Renal pelvis (tissue), 12 donors: ENCODE measurements at places on chromosomes 4 and X. TPM values are rescaled to one million over a fixed set of nuclear protein-coding genes. Genes with fewer than 3 reads are reported as not detected.

DNA sequence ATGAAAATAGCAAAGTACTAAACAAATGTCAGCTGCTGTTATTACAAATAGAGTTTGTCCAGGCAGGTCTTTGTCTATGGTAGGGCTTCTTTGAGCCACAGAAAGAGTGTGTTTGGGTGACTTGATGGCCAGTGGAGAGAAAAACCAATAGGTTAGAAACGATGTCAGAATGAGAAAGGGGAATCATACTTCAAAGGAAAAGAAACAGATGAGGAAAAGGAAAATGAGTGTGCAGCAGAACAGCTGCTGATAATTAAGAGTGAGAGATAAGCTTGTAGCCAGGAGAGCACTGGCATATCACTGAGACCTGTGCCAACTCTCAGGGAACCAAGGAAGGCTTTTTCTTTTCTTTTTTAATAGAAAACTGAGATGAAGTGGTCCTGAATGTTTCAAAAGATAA, 257.2 kb downstream of the ARHGAP24 start:
- DNase-seq = no peak

DNA sequence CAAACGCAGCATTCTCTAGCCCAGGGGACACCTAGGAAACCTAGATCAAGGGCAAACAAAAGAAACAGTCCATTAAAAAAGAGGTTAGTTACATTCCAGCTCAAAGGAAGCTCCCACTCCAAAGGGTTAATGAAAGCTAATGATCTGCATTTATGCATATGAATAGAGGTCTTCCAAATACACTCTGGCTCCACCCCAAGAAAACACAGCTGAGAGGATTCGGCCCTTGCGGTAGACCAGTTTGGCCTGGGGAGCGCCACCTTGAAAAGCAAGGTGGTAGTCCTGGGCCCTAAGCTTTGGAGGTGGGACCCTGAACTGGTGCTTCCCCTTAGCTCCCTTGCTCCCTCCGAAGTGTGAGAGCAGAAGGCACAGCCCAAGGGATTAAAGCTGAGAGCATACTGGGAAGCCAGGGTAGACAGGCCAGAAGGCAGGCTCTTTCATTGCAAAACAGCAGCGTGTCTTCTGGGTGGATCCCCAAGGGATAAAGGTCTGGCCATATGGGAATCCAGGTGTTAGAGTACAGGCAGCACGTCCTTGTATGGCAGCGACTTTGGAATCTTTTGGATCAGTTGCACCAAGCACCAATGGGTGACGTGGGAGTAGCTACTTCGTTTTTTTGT, 3.7 kb downstream of the GABRQ start:
- no peak for DNase-seq

DNA sequence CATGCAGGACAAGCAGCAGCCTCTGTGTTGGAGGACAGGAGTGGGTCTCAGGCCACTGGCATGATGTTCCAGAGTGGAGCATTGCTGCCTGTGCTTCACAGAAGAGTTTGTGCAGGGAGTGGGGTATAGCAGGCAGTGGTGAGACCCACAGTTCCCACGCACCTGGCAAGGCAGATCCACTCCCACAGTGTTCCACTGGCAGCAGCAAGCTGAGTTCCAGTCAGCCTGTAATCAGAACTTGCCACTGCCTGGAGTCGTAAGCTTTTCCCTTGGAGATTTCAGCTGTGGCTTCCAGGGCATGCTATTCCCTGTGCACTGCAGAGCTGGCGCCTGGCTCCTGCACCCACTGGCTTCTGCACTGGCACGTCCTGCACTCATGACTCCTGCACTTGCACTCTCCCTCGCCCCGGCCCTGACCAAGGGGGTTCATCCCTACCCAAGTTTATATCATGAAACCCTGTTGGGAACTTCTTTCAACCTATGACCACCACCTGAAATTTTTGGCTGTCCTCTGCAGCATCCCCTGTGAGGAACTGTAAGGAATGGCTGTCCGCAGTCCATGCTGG, 1144.3 kb downstream of the RAPGEF2 start:
- DNase-seq = no peak

- DNase-seq = no peak
These were observed 2.7 kb upstream of the FGF5 start for GRCh38 chr4:80263541-80264351.

- no peak for DNase-seq
These were observed 27.8 kb downstream of the SLC25A5 start for GRCh38 chrX:119495734-119496726.

- no peak for DNase-seq
These were observed 7.5 kb upstream of the BCOR start for GRCh38 chrX:40104985-40105834.

- no peak for DNase-seq
These were observed 358.7 kb upstream of the NR3C2 start for GRCh38 chr4:148800940-148801339.

GRCh38 chr4:99120501-99120900, 23.6 kb downstream of the ADH4 start:
- no peak for DNase-seq

- no peak for DNase-seq
These were observed 346.6 kb downstream of the CFAP47 start for GRCh38 chrX:36266155-36266554.

- DNase-seq = no peak
These were observed 210.3 kb upstream of the EPHA5 start for GRCh38 chr4:65880594-65880993.

- DNase-seq = no peak
These were observed 4.2 kb downstream of the CXorf65 start for GRCh38 chrX:71102292-71102691.

DNA sequence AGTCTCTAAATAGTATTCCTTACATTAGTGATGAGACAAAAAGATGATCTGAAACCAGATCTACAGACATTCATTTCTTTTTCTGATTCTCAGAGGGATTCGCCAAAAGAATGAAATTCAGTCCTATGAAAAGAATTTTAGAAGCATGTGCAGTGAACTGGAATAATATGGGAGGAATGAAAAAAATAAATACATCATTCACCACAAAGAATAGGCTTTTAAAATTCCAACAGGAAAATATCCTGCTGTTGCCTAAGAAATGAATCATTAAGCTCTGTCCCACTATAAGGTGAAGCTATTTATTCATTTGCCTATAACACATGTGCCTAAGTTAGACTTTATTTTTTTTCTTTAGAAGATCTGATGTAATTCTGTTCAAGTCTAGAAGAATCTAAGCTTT, 165.9 kb downstream of the IL15 start:
- no peak for DNase-seq

DNA sequence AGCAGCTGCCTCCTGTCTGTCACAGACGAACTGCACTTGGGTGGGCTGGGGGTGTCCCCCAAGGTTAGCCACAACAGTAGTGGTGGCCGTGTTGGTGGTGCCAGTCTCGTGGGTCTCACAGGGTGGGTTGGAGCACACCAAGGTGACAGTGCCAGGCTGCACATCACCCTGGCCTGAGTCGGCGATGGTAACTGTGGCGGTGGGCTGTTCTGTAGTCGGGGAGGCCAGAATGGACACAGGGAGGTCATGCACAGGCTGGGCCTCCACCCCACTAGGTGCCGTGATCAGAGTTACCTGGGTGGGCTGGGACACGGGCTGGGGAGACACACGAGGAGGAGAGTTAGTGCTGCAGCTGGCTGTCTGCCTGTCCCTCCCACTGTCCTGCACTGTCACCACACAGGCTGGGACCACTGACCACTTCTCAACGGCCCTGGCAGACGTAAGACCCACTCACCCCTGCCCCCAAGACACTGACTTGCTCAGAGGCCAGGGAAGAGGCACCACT, 10.8 kb upstream of the RENBP start:
- no peak for DNase-seq

DNA sequence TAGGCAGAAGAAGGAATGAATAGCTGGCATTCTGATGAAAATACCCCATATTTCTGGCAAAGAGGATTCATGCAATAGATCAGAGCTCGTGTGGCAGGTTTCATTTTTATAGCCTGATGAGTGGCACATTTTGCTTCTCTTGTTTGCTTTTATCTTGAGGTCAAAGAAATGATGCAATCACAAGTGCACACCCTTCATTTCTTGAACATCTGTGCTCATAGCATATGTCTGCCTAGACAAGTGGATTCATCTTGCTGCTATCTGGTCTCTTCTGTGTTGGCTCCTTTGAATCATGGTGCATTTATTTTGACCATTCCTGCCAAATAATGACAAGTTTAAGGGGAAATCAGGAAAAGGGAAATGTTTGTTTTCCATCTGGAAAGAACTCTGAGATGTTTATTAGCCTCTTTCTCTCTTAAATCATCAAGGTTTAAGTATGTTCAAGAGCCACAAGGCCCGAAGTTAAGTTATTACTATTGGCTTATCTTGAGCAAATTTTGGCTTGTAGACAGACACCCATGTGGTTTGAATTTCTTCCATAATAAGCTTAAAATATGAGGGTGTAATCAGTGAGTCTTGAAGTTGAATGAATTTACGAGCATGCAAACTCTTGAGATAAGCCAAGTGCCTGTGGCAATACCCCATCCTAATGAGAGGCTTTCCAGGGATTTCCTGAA, 59.3 kb upstream of the HS3ST1 start:
- DNase-seq = peak; percentile 53

- no peak for DNase-seq
These were observed 43.5 kb downstream of the GATB start for GRCh38 chr4:151717314-151717713.

- DNase-seq = no peak
These were observed 436.3 kb downstream of the KLHL13 start for GRCh38 chrX:117680286-117680685.

DNA sequence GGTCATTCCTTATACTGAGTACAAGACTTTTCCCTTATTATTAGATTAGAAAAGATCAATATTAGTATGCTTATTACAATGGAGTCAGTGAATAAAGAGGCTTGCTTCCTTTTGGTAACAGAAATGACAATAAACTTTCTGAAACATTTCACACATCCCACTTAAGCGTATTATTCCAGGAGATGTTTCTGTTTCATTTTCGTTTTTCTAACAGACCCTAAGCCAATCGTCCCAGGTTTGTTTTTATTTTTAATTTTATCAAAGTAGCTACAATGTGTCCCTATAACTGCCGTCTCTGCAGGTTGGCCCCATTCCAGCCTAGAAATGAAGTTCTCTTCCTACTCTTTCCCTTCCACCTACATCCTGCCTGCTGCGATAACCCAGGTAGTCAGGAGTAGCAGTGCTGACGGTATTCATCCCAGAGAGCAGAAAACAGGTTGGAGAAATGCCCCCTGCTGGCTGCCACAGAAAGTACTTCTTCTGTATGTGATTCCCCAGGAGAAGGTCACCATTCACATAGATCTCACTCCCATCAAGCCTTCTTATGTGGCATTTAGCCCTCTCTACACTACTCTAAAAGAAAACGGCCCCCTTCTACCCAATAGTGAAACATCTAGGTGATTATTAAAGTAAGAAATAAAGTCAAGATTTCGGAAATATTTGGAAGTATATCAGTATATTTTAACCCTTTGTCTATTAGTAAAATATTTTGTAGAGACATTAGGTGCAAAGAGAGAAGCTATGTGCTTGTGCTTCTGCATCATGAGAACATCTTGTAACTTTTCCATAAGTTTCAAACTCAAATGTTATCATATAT, 40.4 kb downstream of the ENPEP start:
- DNase-seq = peak; percentile 58

- no peak for DNase-seq
These were observed 121.2 kb downstream of the VEGFC start for GRCh38 chr4:176671532-176671931.

DNA sequence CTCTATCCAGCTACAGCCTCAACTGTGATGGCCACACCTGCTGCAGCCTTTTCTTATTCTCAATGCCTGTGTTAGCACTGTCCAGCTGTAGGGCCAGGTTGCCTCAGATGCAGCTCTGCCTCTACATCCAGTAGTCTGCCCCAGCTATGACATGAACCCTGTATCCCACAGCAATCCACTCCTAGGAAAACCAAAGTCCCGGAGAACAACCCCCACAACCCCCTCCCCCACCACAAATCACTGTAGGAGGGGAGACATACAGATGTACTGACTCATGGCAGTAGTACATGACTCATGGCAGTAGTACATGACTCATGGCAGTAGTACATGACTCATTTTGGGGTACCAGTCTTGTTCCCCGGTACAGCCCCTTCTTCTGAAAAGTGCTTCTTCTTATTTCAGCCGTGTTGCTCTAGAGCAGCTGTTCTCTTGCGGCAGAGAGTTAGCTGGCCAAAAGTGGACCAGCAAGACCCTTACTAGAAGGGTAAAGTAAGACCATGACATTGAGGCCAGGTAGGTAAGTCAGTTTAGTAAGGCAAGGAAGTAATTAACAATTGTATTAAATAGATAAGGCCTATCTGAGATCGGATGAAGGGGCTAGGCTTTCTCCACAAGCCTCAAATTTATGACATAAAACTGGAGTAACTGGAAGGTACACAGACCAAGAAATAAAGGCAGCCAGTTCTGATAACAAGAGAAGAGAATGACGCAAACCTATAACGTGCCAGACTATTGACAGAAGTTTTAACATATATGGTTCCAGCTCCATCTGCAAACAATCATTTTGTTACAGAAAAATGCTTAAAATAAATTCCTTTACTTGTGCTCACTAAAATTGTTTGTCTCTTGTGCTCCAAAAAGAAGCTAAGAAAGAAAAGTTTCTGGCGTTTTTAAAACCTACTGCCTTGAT, 221.4 kb downstream of the TACR3 start:
- no peak for DNase-seq

DNA sequence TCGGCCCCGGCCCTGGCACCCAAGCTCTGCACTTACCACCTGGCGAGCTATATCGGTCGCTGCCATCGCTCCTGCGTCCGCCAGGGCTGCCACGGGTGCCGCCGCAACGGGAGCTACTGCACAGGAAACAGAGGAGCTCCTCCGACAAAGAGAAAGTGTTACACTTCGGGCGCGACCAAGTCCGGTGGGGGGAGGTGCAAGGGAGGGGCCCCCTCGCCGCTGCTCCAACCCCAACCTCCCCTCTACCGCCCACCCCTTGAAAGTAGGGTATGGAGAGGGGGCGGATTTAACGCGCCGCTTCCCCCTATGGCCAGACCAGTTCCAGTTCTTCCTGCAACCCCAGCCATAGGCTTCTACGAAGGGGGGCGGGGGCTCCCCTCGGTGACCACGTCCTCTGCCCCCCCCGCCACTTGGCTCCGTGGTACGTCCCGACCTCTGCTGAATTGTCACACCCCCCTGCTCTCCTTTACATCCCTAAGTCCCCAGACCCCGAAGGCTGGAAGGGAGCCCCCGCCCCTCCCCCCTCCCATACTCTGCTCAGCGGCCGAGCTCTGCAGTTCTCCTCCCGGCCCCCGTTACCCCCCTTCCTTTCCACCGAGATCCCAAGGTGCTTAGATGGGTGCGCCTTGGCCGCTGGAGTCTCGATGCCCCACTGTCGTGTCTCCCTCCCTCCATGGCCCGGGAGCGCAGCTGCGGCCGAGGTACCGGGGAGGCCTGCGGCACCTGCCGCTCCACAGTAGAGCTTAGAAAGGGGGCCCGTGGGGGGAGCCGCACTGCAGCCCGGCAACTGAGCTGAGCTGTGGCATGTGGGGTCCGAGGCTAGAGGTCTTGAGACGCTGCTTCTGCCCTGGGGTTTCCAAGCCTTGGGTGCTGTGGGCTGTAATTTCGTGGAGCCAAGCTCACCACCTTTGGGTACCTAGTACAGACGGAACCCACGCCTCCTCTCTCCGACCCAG, at the start of gene SEPTIN6:
Gene SEPTIN6 (minus strand): TSS at position 129 of the 956 bp plus-strand sequence. CDS start 63 bp downstream, at position 66.
- peak; percentile 74 for DNase-seq

CNKSR2 gene
- 1.4 TPM for polyA plus RNA-seq

ZMAT1 gene
- polyA plus RNA-seq = 44.5 TPM

RAB39B gene
- 2.9 TPM for polyA plus RNA-seq

EDNRA gene
- 80.1 TPM for polyA plus RNA-seq

BST1 gene
- 15.2 TPM for polyA plus RNA-seq

CT45A10 gene
- not detected for polyA plus RNA-seq

DCAF12L2 gene
- 2.0 TPM for polyA plus RNA-seq

TAF1 gene
- 60.0 TPM for polyA plus RNA-seq

ATP8A1 gene
- 31.7 TPM for polyA plus RNA-seq

HSFX4 gene
- polyA plus RNA-seq = not detected

UBE2D3 gene
- 294 TPM for polyA plus RNA-seq

COX7B2 gene
- polyA plus RNA-seq = not detected

MAGEC3 gene
- 0.28 TPM for polyA plus RNA-seq
